COLO829 (cell line): ENCODE measurements at places on chromosomes 1 and 21.
A peak's percentile ranks its signal among the peaks of the same experiment; 100 is the strongest.

DNA sequence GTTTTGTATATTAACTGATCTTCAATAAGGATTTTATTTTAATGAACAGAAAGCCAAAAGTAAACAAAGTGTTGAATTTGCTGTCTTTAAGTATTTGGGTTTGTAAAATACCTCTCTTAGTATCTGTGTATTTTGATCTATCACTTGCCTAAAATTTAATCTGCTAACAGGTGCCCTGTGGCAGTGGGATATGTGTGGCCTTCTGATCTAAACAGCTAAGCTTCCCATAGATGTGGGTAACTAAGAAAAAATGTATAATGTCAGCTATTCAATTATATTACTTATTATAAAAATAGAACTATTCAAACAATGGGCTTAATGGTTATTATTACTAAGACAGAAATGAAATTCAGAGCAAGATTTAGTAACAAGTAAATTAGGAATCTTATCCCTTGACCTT, 15.2 kb downstream of the LRRC39 start:
- DNase-seq, result no peak

GRCh38 chr1:44792736-44793502, 4.9 kb upstream of the BEST4 start:
- DNase-seq, result no peak

DNA sequence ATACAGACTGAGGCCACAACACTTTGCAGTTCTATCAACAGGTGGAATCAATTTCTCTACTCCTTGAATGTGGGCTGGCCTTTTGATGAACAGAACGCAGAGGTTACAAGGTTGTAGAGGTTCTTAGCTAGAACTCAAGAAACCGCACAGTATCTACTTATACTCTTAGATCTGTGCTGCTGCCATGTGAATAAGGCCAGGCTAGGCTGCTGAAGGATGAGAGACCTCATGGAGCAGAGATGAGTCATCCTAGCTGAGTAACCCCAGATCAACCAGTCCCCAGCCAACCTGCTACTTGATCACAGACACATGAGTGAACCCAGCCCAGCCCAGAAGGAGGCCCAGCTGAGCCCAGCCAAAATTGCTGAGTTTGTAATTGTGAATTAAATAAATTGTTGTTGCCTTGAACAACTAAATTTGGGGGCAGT, 35.3 kb upstream of the BCAR3 start:
- DNase-seq, result no peak

GRCh38 chr1:56374026-56374974, 205.1 kb downstream of the PLPP3 start:
- no peak for DNase-seq

GRCh38 chr1:239811211-239811885, 280.3 kb upstream of the FMN2 start:
- DNase-seq, result no peak

DNA sequence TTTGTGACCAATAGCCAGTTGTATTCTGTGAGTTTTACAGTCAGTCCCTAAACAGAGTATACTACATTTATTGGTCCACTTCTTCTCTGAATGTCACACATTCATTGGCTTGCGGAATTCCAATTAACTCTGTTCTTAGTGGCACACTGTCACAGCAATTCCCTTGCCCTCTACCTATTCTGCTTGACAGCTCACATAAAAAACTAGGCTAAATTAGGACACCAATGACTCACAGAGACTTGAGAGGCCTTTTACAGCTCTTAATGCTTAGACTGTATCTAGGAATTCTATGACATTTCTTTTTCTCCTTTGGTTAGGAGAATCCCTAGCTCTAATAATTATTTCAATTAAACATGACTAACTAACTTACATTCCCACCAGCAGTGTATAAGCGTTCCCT, 104.1 kb downstream of the NEGR1 start:
- peak; percentile 8 for DNase-seq

DNA sequence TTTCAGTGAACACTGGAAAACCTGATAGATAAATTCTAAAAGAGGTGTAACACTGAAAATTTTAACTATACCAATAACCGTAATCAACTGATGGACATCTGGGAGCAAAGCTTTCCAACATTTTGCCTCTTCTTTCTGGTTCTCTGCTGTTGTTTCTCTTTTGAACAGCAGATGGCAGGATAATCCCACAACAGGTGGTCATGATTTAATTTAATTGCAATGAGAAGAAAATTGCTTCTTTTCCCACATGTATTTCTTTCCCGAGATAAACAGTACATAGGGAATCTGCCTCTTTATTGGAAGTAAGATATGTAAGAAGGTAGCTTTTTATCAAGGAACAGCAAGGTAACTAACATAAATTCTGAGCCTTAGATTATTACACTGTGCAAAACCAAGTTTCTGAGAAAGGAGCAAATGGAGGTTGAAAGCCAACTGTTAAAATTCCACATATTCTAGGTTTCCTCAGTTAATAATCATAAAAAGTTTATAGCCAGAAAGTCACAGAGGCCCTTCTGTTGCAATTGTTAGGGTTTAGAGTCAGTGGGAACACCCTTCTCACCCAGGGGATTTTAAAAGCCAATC, 72.9 kb downstream of the RPS6KA1 start:
- peak; percentile 79 for DNase-seq

DNA sequence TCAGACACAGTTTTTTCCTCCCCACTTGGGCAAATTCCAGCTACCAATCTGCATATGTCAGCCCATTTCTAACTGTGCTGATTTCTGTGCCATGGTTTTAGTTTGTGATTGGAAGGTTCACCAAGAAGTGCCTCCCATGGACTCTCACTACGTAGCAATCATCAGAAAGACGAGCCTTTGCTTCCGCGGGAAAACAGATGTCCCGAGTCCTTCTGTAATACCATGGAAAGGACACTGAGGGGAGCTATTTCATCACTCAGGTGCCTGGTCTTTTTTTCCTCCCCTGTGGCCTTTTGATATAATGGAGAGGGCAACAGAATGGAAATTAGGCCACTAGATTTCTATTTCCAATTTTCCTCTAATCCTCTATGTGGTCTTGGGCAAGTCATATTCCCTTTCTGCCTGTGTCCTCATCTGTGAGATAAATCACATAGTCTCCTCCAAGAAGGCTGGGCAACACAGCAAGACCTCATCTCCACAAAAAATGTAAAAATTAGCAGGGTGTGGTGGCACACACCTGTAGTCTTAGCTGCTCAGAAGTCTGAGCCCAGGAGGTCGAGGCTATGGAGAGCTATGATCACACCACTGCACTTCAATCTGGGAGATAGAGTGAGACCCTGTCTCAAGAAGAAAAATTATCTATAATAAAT, 24.8 kb downstream of the LEMD1 start:
- DNase-seq, result peak; percentile 87

GRCh38 chr1:37630426-37631028, 4.2 kb downstream of the RSPO1 start:
- no peak for DNase-seq

- no peak for DNase-seq
Measured at GRCh38 chr1:172289448-172289847, 131.0 kb upstream of the C1orf105 start.

- no peak for DNase-seq
Measured at GRCh38 chr1:50490640-50491039, 67.4 kb upstream of the DMRTA2 start.

DNA sequence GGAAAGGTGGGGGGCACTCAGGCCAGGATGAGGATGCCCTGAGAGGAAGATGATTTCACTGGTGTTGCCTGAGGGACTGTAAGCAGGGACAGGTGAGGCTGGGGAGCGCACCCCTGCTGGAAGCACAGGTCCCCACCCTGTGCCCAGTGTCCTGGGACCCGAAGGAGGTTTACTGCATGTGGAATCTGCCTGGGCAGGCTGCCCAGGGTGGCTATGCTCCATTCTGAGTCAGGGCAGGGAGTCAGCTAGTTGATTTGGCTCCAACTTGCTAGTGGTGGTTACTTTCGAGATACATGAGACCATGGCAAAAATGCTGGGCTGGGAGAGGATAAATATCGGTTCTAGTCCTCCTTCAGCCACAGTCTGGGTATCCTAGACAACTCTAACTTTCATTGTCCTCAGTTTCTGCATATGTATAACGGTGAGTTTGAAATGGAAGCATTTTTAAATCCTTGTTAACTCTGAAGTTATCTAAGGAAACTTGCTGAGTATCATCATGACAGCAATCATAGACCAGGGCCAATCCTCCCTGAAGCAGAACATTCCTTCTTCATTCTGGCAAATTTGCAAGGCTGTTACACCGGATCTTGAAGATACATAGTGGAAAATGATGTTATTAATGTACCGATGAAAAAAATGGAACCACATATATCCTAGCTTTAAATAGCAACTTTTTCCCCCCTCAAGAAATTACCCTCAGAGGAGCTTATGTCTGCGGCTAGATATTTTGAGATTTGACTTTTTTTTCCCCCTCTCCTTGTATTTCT, 7.7 kb downstream of the TLR5 start:
- DNase-seq, result no peak

DNA sequence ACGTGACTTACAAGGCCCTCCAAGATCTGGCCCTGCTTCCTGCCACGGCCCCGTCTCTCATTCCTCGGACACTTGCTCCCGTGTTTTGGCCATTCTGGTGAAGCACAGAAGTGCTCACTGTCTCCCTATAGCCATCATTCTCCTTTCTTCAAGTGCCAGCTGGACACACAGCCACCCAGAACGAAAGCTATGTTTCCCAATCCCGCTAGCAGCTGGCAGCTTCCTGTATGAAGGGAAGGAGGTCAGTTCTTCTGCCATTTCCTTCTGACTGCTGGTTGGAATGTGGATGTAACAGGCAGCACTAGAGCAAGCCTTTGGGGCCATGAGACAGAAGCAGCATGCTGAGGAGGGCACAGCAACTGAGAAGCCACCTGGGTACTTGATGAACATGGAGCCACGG, 82.8 kb downstream of the TGFBR3 start:
- DNase-seq, result no peak

- no peak for DNase-seq
Measured at GRCh38 chr21:35855484-35855883, 204.8 kb downstream of the SETD4 start.

GRCh38 chr1:112711670-112712069, 3.5 kb downstream of the PPM1J start:
- DNase-seq, result no peak

DNA sequence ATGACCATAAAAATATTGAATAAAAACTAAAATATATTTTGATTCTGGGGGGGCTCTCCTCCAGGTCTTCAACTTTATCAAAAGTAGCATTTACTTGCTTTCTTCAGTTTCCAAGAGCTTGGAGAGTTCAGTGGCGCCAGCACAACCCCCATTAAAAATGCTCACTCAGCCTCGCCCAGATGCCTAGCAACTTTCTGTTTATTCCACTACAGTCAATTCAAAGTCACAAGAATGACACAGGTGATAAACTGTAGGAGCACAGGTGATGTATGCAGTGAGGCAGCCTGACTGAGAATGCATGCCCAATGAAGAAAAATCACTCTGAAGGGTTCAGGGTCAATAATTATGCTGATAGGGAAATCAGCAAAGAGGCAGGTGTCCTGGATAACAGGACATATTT, 159.4 kb upstream of the ATP1B1 start:
- DNase-seq, result no peak

DNA sequence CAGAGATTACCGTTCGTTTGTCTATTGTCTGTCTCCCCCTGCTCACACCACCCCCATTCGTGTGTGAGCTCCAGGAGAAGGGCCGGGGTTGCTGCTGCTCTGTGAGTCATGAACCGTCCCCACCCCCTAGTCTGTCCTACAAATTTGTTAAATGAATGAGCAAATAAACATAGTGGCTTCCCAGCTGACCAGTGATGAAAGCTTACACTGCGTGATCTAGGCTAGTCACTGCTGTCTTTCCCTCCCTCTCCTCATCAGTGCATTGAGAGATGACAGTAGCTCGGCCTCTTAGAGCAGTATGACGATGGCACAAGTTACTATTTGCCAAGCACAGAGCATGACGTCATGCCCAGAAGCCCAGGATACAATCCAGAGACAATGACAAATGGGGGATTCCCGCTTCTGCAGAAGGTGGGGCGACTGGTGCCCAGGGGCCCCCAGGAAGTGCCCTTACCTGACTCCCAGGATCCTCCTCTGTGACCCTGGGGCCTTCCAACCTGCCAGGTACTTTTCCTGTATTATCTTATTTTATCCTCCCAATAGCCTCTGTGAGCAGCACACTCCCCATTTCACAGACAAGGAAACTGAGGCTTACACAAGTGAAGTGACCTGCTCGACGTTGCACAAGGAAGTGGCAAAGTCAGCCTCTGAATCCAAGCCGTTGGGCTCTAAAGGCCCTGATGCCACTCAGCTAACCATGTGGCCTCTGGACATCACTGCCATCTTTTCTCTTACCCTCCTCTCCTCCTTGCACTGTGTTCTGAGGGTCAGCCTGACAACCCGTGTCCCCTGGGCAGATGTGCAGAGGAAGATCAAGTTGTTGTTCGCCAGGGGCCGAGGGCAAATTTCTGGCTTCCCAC, 8.6 kb upstream of the EPHA2 start:
- DNase-seq, result peak; percentile 77

DNA sequence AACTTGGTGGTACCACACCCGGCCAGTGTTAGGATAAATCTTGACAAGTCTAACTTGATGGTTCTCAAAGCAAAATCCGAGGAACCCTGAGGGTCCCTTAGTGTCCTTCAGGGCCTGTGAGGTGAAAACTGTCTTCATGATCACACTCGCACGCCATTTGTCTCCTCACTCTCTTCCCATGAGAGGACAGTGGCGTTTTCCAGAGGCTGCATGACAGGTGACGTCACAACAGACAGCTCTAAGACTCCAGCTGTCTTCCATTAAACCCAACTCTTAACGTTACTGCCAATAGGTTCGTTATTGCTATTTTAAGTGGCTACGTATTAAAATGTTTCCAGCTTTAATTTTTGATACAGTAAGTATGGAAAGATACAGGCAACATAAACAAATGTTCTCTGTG, 13.8 kb downstream of the CFAP74 start:
- no peak for DNase-seq

GRCh38 chr1:245330951-245331350, 176.2 kb downstream of the KIF26B start:
- no peak for DNase-seq

DNA sequence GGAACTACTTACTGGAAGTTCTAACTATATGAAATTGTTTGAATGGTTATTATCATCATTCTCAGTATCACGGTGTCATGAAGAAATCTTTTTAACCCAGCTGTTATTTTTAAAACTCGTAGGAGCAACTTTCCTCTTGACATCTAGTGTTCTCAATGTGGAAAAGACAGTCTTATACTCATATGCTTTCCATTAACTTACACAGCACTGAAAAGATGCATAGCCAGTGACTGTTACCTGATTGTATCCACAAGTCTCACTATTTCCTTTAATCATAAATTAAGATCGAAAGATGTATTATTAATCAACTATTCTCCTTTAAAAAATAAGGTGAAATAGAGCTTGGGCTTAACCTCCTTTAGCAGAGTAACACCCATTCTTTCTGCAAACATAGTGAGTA, 59.7 kb upstream of the TNFSF4 start:
- DNase-seq, result no peak

DNA sequence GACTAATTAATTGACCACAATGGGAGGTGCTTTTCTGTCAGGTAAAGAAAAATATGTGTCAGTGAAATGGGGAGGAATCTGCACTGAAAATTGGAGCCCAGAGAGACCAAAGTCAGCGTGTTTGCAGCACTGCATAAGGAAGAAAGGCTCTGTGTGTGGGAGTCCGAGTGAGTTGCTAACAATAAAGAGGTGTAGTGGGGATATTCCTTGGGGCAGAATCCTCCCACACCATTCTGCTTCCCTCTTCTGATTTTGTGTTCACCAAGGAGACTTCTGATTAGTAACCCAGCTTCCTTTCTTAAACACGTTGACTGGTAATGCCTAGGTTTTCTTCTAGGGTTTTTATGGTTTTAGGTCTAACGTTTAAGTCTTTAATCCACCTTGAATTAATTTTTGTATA, 240.5 kb downstream of the RPS6KC1 start:
- DNase-seq, result no peak

- peak; percentile 83 for DNase-seq
Measured at GRCh38 chr1:150234566-150235293, 1.2 kb downstream of the ANP32E start.
